ENCODE measurements at places on chromosomes 3 and 15.

DNA sequence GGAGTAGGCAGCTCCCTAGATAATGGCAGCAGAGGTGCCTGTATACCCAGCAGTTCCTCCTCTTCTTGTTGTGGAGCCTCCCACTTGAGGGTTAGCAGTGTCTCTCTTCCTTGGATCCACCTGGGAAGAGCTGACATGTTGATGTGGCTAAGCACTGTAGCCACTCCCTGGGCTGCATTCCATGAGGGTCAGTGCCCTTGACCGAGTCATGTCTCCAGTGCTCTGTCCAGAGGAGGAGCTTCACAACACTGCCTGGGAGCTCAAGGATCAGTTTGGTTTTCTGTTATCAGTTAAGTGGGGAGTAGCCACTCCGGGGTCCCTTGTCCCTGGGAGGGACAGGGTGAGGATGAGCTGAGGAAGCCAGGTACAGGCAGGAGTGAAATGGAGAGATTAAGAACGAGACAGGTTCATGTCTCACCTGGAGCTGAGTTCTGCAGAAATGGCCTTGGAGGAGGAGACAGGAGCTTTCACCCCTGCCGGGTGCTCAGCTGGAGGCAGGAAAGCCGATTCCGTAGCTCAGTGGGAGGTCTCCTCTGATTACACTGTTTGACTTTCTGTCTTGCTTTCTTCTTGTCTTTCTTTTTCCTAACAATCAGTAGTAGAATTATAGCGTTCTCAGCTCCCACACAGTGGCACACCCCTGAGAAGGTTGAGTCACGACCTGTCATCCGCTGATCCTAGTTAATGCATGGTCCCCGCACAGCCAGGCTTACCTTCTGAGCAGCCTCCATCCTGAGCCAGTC, 57.9 kb upstream of the SEC22A start:
- no peak for DNase-seq

- no peak for DNase-seq
Observed at GRCh38 chr3:172054115-172054764, 14.9 kb downstream of the FNDC3B start.

GRCh38 chr3:11539218-11539617, 104.5 kb downstream of the VGLL4 start:
- DNase-seq = no peak

DNA sequence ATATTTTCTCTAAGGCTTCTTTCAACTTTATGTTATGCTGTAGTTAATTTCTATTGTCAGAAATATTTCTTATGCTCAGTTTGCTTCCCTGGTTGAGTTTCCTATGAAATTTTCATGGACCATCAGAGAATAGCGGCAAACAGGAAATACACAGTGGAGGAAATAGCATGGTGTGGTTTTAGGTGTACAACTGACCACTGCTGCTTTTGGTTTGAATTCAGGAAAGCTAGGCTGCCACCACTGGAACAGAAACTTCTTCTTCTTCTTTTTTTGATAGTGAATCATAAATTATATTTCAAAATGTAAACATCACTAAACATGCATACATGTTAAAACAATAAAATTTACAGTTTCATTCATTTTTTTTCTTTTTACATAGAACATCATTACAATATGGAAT, 316.6 kb upstream of the TGFBR2 start:
- no peak for DNase-seq

GRCh38 chr15:29900237-29901189, 78.2 kb upstream of the TJP1 start:
- DNase-seq = no peak

- no peak for DNase-seq
Observed at GRCh38 chr3:151404316-151404715, 19.8 kb upstream of the P2RY12 start.

- DNase-seq = no peak
Observed at GRCh38 chr3:192879346-192880031, 38.2 kb downstream of the MB21D2 start.

GRCh38 chr15:88440021-88440420, 27.2 kb downstream of the MRPL46 start:
- no peak for DNase-seq

- DNase-seq = peak; percentile 59
Observed at GRCh38 chr3:52056521-52056967, at the start of gene DUSP7. DUSP7 (minus strand) TSS chr3:52056571; CDS start chr3:52056366, 205 bp downstream.

DNA sequence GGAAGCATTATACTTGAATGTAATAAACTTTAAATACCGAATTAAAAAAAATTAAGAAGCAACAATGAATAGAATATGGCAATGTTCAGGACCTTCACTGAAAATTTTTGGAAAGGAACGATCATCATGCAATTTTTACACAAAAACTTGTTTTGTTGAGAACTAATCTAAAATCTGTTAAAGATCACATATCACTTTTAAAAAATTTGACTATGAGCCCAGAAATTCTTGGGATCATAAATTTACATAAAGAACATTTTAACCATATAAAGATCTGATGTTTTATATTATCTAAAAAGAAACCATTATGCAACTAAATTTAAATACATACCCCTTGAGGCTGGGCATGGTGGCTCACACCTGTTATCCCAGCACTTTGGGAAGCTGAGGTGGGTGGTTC, 76.2 kb upstream of the MELTF start:
- no peak for DNase-seq

- DNase-seq = no peak
Observed at GRCh38 chr3:48301800-48302166, 31.7 kb downstream of the SPINK8 start.

DNA sequence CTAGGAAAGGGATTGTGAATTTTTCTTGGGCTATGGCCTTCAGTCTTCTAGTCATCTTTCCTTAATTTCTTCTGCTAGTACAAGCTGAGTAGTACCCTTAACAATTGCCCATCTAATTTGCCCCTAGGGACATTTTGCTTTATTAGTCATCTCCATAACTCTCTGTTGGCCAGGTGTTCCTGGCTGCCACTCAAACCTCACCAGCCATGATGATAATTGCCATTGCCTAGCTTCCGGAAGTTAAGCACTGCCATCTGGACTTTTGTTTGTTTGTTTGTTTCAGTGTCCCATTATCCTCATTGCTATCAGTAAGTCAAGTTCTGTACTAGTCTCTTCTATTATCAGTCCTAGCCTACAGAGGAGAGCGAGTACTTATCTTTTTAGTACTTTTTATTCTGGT, 36.6 kb upstream of the UBL7 start:
- no peak for DNase-seq

DNA sequence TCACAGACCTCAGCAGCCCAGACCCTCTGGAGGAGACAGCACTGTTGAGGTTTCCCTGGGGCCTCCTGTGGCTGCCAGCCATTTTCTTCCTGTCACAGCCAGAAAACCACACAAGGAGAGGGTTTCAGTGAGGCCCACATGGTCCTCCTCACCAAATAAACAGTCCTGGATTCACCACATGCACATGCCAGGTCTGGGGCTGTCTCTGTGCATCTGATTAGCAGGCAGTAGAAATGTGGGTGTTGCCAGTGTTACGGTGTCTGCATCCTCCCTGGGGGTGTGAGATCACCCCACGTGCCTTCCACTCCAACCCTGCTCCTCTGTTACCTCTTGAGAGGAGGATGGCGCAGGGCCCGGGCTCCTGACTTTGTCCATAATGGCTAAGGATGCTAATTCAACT, 140.4 kb downstream of the CHDH start:
- no peak for DNase-seq

GRCh38 chr3:150761831-150762661, 923 bp downstream of the SIAH2 start:
- DNase-seq = no peak

All from stimulated activated CD4-positive, alpha-beta T cell treated with anti-CD3 and anti-CD28 coated beads, Interleukin-1b, Interleukin-23, amount 100 ng/mL, for 1 hour (primary cell).